Activated CD4-positive, alpha-beta T cell treated with anti-CD3 and anti-CD28 coated beads for 24 hours (primary cell): ENCODE measurements at places on chromosomes 16 and 17.

DNA sequence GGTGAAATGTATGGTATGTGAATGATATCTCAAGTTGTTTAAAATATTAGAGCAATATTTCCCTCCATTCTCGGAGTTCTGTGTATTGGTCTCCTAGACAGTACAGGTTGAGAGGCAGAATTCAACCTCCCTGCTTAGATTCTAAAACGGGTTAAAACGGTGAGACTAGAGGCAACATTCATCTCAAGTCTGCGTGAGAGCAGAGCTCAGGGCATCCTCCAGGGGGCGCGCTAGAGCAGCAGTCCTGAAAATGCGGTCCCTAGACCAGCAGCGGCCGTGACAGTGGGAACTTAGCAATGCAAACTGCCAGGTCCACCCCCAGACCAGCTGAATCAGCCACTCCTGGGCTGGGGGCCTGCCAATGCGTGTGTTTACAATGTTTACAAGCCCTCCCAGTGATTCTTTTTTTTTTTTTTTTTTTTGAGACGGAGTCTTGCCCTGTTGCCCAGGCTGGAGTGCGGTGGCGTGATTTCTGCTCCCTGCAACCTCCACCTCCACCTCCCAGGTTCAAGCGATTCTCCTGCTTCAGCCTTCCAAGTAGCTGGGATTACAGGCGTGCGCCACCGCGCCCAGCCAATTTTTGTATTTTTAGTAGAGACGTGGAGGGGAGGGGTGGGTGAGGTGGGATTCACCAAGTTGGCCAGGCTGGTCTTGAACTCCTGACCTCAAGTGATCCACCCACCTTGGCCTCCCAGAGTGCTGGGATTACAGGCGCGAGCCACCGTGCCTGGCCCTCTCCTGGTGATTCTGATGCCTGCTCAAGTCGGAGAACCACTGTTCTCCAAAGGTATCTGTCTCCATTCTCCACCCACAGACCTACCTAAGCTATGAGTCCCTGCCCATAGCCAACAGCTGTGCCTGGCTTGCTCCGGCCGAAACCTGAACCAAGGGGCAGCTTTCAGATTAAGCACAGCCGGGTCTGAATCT is 24.2 kb downstream of the KLHL36 start:
- DNase-seq = peak; percentile 79

DNA sequence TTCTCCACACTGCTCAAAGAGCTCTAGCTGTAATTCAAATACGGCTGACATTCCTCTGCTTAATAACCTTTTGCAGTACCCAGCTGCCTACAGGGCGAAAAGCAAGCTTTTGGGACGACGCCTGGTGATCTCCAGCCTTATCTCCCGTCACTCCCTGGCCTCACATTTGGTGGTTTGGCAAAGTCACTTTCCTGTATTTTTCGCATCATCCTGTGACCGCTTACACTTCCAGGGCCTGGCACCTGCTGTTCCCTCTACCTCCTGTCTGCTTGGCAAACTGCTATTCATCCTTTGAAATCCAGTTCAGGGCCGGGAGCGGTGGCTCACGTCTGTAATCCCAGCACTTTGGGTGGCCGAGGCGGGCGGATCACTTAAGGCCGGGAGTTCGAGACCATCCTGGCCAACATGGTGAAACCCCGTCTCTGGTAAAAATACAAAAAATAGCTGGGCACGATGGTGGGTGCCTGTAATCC is 2.7 kb upstream of the BHLHA9 start:
- no peak for DNase-seq

- no peak for DNase-seq
Observed at GRCh38 chr17:32494621-32495358, 8.0 kb downstream of the CDK5R1 start.

- DNase-seq = no peak
Observed at GRCh38 chr16:23981429-23982399, 145.9 kb downstream of the PRKCB start.

- DNase-seq = no peak
Observed at GRCh38 chr16:17984810-17985209, 351.7 kb downstream of the NPIPA8 start.

- no peak for DNase-seq
Observed at GRCh38 chr17:979212-979538, 401 bp downstream of the NXN start.

GRCh38 chr17:80118601-80119270 is 17.4 kb downstream of the GAA start:
- DNase-seq = no peak

DNA sequence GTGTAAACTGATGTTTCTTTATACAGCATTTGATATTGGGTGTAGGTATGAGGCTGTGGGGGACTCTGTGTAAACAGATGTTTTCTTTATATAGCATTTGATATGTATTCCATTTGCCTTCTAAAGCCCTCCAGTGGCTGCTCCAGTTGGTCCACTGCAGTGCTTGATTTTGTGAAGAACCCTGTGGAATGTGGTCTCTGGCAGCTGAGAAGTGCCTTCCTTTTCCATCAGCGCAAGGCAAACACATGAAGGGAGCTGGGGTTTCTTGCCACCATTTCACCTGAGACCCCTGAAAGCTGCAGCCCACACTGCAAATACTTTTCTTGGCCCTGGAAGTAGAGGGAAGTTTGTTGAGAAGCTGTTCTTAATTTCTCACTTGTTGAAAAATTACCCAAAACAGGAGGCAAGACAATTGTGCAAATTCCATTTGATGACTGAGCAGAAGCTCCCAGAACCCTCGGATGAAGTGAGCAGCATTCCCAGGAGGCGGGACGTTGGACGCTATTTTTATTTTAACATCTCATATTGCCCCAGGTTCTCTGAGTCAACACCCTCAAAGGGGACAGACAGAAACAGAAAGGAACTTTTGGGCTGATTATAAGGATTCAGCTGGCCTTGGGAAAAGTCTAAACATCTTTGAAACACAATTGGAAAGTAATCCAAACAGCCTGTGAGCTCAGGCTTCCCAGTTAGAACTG is 158.5 kb upstream of the RPH3AL start:
- DNase-seq = no peak

- DNase-seq = no peak
Observed at GRCh38 chr16:89565256-89565505, 4.7 kb downstream of the RPL13 start.

DNA sequence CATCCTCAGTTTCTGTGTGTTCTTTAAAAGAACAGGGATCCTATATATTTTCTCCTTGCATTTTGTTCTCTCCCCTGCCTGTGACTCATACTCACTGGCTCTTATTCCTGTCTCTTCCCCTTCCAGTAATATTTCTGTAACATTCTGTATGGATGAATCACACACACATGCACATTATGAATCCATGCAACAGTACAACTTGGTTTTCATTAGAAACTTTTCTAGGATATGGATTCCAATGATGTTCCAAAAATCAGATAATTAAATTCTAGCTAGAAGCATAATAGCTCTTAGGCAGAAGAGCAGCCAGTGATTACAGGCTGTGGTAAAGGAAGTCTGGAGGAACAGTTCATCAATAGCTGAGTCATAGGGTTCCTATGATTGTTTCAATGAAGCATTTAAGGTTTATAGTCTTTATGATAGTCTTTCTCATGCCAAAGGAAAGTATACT is 119.6 kb upstream of the PMFBP1 start:
- DNase-seq = no peak

- DNase-seq = no peak
Observed at GRCh38 chr17:17348872-17349723, 45.9 kb downstream of the NT5M start.

GRCh38 chr16:8886593-8887430 is 4.7 kb downstream of the LITAFD start:
- DNase-seq = no peak

GRCh38 chr16:2428051-2428783 is 1.0 kb upstream of the CCNF start:
- DNase-seq = no peak

DNA sequence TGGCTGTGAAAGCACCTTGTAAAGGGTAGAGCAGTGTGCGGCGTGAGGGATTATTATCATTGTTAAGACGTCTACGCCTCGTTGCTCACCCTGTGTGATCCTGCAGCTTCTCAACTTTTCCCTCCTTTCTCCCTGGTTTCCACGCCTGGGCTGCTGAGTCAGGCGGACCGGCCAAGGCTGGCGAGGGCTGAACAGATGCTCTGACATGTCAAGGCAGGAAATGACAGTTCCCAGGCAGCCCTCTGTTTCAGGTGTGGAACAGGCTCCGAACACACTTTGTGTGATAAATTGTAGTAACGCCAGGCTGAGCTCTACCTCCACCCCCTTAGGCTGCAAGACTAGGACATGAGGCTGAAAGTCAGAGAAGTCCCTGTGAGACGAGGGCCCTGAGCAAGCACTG is 46.0 kb upstream of the TBX2 start:
- no peak for DNase-seq

GRCh38 chr17:19346351-19347255 is 15.9 kb downstream of the B9D1 start:
- DNase-seq = no peak

DNA sequence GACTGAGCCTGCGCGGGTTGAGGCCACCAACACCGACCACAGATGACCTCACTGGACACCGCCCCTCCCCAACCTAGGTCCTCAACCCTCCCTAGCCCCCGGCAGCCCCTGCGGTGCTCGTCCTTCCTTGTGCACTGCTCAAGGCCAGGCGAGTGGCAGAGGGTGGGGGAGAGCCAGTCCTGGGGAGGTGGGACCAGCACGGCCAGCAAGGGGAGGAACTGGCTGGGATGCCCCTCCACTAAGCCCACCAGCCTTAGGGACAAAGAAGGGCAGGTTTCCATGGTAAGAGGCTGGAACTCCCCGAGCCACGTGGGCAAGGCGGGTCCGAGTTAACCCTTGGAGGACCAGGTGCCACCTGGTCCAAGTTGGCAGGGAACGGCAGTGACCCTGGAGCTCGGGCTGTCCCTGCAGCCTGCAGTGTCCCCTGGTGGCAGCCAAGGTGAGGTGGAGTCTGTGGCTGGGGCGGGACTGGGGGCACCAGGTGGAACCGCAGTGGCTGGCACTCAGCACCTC is 9.2 kb downstream of the FSCN2 start:
- no peak for DNase-seq

GRCh38 chr16:23505180-23505665 is 5.1 kb downstream of the GGA2 start:
- DNase-seq = no peak

DNA sequence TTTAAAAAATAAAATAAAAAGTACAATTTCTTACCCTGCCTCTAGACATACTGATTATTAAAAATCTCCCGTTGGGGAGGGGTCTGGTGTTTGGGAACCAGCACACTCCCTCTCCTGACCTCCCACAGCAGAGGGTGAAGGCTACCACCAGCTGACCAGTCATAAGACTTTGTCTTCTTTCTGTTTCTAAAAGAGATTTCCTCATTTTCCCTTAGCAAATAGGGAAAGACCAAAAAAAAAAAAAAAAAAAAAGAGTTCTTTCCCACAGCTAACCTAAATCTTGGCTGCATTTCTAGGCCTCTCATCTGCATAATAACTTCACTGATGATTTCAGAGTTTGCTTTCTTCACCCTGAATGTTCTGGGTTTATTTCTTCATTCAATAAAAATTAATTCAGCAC is 30.3 kb downstream of the CDK5RAP3 start:
- no peak for DNase-seq

DNA sequence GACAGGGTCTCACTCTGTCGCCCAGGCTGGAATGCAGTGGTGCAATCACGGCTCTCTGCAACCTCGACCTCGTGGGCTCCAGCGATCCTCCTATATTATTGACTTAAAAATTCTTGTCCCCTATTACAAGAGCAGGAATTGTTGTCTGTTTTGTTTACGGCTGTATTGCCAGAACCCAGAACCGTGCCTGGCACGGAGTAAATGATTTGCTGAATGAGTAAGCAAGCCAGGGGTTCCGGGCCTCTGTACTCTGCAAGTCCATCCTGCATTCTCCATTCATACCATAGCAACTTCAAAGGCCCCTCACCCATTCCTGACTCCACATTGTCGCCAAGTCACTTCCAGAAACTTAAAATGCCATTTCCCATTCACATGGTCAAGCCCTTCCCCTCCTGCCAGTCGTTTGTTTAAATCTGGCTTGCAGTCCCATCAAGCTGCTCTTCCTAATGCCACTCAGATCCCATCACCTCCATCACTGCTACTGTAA is 6.9 kb downstream of the ADCY9 start:
- DNase-seq = no peak

DNA sequence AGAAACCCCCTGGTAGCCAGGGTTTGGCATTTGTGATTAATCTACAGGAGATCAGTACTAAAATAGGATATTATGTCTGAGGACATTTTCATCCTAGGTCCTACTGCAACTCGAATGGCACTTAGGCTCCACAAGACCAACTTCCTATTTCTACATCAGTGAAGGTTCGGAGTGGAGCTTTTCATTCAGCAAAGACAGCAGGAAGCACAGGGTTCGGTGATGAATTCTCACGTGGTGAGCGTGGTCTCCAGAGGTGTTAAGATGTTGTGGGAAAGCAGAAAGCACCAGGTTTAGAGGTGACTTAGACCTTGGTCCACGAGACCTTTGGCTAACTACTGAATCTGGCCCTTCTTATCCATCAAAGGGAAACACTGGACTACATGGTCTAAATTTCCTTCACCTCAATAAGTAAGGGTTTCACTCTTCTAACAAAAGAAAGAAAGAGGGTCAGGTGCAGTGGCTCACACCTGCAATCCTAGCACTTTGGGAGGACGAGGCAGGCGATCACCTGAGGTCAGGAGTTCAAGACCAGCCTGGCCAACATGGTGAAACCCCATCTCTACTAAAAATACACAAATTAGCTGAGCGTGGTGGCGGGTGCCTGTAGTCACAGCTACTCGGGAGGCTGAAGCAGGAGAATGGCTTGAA is 13.9 kb upstream of the HELZ start:
- DNase-seq = no peak

DNA sequence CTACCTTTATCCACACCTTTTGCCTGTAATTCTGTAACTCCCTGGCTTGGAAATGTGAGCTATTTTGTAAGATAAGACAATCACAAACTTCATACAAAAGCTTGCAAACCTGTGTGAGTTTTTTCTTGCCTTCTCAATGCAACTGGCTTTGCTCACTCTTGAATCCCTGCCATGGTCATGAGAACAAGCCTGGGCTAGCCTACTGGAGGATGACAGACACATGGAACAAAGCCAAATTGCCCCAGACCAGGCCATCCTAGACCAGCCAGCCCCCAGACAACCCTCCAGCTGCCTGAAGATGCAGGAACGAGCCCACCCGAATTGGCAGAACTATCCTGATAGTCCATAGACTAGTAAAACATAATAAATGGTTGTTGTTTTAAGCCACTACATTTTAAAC is 466.6 kb upstream of the ERCC4 start:
- DNase-seq = no peak

DNA sequence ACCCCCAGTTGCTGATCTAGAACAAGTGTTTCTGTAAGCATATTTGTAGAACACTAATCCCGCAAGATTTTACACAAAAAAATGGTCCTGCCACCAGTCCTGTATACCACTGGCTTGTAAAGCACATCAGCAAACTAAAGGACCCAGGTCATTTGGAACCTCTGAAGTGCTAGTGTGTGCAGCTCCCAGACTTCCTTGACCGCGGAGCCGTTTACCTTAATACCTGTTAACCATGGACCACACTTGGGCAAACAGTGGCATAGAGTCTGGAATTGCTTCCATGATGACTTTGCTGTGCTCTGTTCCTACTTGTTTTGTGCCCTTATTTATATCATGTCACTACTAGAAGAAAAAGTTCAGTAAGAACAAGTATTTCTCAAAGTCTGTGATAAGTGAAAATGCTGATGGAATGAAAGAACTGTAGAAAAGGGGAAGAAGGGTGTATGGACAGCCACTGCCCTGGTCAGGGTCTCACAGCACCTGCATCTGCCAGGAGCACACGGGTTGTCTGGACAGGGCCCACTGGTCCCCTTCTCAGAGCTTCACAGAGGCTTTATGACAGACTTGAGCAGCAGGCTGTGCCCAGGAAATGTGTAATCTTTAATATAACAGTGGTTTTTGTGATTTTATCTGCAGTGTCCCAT is 29.3 kb downstream of the ALDH3A2 start:
- DNase-seq = no peak

GRCh38 chr17:60095381-60095780 is 16.7 kb upstream of the HEATR6 start:
- no peak for DNase-seq
